Fibroblast of skin of back (primary cell): ENCODE measurements at places on chromosomes 7 and 10.

GRCh38 chr10:63646491-63646890 is 125.3 kb downstream of the REEP3 start:
- DNase-seq: no peak

GRCh38 chr7:37816922-37817590 is 31.3 kb upstream of the NME8 start:
- DNase-seq: no peak

- DNase-seq: no peak
Measured at GRCh38 chr10:623477-624311, 65.8 kb downstream of the DIP2C start.

DNA sequence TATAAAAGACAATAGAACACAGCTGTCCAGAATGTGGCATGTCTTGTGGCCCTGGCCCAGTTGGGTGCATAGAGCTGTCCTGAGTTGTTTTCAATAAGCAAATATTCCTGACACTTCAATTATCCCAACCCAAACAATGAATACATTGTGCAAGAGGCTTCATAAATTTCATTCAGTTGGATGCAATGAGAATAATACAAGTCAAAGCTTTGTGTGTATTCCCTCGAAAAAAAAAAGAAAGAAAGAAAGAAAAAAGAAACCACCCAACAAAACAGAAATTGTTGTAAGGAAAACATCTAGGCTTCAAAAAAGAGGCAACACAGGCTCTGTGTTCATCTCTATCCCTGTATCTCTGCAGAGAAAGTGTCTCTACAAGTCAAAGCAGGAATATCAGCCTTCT is 138.7 kb upstream of the ADO start:
- no peak for DNase-seq

- no peak for DNase-seq
Measured at GRCh38 chr7:68730964-68731363, 867.3 kb upstream of the AUTS2 start.

- DNase-seq: no peak
Measured at GRCh38 chr10:80275135-80275498, 14.3 kb downstream of the MAT1A start.

GRCh38 chr10:5461914-5462840 is 37.2 kb downstream of the CALML5 start:
- peak; percentile 59 for DNase-seq

- no peak for DNase-seq
Measured at GRCh38 chr7:39946693-39947092, 3.4 kb upstream of the CDK13 start.

DNA sequence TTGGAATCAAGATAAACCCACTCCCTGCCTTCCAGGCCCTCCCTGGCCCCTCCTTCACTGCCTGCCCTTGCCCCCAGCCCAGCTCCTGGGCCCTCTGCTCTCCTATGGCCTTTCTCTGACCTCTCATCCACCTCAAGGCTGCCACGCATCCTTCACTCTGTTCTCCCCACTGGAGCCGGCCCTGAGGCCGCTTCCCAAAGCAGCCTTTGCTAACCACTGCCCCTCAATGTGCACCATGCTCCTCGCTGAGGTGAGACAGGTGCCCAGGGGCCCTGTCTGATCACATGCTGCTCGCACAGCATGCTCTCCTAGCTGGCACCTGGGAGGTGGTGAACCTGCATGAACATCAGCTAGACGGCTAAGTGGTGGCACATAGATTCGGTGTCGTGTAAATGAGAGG is 138.5 kb upstream of the RET start:
- no peak for DNase-seq

DNA sequence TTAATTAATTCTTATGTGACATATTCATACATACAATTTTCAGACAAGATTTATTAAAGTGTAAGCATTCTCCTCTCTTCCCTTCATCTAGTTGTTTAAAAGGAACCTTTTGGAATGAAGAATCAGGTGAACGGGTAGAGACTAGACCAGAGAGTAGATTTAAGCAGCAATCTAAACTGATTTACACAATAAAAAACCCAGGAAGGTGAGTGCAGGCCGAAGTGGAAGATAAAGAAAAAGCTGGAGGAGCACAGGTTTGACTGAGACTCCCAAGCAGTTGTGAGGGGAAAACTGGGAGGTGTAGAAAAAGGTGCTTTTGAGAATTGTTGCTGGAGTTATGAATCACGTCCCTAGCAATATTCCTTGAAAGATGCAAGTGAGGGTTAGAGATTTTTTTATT is 601.1 kb downstream of the SORCS1 start:
- no peak for DNase-seq

GRCh38 chr10:36171953-36172940 is 530.2 kb upstream of the FZD8 start:
- DNase-seq: peak; percentile 88
